ENCODE measurements at places on chromosomes 7 and 10.

DNA sequence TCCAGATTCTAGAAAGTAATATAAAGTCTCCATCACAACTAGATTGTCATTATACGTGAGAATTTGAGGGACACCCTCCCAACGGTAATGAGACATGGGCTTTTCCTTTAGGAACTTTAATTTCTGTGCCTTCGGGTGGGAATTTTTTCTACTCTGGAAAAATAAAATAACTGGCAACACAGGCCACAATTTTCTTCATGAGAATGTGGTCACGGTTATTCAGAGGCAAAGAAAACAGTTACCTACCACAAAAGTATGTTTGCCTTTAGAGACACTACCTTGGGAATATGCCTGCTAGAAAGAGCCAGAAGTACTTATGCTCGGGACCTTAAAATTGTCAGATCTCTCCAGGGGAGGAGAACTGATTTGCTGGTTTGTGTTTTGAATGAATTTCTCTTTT, 99.4 kb downstream of the ITGA8 start:
- no peak for DNase-seq

GRCh38 chr7:118870187-118870586, 645.7 kb downstream of the ANKRD7 start:
- no peak for DNase-seq

- DNase-seq = no peak
Observed at GRCh38 chr10:32461203-32461602, 15.3 kb downstream of the CCDC7 start.

- no peak for DNase-seq
Observed at GRCh38 chr7:98852826-98853225, 17.0 kb downstream of the TMEM130 start.

DNA sequence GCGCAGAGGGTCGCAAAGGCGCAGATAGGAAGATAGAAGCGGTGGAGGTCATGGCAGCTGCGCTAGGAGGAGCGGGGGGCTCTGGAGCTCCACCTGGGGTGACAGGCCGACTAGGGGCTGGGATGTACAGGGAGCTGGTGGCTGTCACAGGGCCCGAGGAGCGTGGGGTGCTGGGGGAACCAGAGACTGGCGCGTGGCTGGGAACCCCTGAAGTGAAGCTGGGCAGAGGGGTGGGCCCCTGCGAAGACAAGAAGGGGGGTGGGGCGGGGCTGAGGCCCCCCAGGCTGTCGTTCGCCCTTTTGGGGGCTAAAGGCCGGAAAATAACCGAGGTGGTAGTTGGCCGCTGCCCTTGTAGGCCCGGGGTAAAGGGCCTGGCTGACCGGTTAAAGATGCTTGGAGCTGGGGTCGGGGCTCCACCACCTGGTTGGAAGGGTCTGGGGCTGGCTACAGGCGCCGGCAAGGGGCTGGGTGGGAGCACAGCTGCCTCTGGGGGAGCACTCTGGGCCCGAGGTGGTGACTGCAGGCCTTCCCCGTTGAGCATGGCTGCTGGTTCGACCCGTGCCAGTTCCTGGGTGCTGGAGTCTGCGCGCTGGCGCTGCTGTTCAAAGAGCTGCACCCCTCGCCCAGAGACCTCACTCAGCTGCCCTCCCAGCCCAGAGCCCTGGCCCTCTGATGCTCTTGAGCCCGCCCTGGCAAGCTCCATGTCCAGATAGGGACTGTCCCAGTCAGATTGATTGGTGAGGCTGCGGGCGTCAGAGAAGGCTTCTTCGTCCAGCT, 6.8 kb upstream of the MYOZ1 start:
- DNase-seq = no peak

- peak; percentile 46 for DNase-seq
Observed at GRCh38 chr10:14325325-14325955, 5.3 kb downstream of the FRMD4A start.

DNA sequence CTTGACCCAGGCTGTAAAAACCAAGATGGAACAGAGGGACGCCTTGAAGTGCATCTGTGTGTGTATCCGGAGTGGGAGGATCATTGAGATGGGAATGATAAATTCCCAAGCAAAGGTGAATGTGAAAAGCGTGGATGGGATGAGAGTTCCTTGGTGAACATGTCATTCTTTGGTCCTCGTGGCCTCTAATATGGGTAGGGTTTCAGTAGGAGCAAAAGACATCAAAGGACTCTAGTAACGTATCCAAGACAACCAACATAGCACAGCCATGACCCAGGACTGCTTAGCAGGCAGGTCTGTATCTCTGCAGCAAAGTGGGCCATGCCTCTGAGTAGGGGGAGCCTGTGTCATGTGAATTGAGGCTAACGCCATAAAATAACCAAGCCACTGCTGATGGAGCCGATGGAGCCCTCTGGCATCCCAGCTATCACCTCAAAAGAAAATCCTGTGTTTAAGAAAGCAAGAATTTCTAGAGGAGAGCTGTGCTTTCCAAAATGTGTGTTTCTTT, 98.6 kb downstream of the CCDC3 start:
- DNase-seq = no peak

- no peak for DNase-seq
Observed at GRCh38 chr7:102415685-102416225, 17.6 kb upstream of the ORAI2 start.

DNA sequence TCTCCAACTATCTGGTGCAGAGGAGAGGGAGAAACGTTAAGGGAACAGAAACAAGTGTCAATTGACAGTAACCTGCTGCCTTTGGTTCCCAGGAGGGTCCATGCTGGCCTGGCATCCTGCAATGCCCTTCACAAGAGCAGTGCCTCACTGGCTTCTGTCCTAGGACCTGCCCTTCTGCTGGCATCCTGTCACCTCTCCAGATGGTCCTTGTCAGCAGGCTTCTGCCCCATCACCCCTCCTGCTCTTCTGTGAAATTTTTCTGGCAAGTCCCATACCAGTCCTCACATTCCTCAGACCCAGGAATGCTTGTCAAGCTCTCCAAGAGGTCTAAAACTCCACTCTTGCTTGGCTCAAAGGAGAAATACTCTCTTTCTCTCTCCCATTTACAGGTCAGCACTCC, 34.2 kb downstream of the C10orf67 start:
- DNase-seq = no peak

DNA sequence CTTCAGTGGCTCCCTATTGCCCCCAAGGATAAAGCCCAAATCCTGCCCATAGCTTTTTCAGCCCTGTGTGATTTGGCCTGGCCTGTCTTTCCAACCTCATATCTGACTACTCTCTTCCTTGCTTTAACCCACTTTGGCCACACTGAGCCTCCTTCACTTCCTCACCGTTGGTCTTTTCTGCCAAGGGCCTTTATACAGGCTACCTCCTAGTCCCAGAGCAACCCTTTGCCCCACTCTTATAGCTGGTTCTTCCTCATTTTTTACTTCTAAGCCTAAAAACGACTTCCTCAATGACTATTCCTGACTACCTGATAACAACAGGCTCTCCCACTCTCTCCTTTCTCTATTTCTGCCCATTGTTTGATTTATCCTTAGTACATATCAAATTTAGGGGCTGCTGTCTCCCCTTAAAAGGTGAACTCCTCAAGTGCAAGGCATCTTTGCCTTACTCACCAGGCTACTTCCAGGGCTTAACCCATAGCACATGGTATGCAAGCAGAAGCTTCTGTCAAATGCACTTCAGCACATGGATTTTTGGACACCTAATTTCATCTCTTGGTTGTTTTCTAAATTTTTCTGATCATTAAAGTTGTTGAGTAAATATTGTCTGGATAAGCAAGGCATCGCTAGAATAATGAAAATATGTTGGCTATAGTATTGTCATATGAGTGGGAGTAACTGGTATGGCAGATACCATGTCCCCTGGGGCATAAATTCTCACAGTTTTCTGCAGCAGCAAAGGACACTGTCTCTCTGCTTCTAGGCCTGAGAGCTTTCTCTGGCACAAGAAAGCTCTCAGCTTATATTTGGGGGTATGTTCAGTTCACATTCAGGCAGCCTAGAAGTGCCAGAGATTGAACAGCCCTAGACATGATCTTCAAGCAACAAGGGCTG, 201.5 kb upstream of the GPR26 start:
- no peak for DNase-seq

DNA sequence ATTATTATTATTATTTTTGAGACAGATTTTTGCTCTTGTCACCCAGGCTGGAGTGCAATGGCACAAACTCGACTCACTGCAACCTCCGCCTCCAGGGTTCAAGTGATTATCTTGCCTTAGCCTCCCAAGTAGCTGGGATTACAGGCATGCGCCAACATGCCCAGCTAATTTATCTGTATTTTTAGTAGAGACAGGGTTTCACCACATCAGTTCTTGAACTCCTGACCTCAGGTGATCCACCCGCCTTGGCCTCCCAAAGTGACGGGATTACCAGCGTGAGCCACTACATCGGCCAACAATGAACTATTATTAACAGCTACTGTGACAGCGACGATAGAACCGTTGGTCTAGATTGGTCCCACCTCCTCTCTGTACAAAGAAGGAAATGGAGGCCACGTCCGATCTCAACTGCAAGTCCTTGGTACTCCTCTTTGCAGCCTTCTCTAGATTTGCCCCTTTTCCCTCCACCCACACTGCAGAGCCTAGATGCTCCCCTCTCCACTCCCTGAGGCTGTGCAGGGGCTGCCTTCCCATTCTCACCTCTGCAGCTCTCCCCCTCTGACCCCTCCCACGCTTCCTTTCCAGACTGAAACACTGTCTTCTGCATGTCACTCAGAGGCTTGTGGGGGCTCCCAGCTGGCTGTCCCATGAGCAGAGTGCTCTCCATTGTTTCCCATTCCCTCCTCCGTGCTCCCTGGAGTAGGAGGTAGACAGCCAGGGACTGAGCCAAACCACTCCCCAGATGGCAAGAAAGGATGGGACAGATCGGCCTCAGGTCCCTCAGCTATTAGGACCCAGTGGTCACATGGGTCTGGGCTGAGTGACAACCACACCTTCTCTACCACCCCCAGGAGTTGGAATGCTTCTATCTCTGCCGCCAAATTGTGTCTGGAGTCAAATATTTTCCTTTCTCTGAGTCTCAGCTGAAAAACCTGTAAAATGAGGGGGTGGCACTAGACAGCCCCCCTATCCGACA, 2.3 kb downstream of the LOXL4 start:
- no peak for DNase-seq

DNA sequence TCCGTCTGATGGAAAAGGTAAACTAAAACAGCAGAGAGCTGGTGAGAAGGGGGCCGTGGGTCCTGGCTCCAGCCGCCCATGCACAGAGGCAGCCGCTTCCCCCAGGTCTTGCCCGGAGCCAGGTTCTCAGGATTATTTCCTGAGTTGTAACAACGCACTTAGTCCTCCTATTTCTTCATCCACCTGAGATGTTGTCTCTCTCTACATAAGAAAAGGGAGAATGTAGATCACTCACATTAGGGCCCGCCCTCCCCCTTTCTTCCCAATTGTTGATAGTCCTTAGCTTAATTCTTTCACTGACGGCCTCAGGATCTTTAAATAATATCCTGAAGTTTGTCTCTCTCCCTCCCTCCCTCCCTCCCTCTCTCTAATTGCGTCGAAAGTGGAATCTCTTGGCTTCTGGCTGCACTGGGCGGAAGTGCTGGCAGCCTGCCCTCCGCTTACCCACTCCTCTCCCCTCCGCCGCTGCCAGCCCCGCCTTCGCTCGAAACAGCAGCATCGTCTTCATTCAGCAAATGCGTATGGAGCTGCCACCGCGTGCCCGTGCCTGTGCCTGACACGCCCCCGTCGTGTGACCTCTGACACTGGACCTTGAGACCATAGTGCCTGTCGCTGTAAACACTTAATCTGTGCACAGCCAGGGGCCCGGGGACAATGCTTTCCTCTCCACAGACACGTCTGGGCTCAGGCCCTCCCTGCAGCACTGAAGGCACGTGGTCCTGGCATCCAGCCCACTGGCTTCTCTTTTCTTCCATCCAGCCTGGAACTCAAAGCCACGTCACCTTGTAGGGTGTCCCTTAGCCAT, 174.5 kb upstream of the PPP2R2D start:
- peak; percentile 54 for DNase-seq

- peak; percentile 9 for DNase-seq
Observed at GRCh38 chr10:96292971-96293920, 11.0 kb upstream of the DNTT start.

DNA sequence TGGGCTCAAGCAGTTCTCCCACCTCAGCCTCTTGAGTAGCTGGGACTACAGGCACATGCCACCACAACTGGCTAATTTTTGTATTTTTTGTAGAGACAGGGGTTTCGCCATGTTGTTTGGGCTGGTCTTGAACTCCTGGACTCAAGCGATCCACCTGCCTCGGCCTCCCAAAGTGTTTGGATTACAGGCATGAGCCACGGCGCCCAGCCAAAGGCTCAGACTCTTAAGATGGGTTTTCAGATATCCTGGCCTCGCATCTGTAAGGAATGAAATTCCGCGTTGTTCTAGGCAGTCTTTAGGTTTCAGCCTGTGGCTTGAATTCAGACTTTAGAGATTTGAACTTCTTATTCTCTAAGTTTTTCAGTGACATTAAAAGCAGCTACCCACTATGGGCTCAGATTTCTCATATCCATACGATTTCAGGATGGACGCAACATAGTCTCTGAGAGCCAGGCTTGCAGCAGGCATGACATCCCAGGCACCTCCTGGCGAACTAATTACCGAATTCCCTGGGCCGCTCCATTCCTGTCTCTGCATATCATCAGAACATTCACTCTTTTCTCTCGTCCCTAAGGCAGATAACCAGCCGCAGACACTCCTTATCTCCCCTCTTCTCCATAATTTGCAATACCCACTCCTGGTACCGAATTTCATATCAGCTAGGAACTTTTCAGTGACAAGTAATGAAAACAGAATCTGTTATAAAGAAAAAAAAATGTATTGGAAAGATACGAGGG, 29.7 kb downstream of the IL15RA start:
- no peak for DNase-seq

- DNase-seq = no peak
Observed at GRCh38 chr7:128108641-128109423, 77.6 kb upstream of the LRRC4 start.

GRCh38 chr10:36358736-36359135, 716.6 kb upstream of the FZD8 start:
- DNase-seq = no peak

DNA sequence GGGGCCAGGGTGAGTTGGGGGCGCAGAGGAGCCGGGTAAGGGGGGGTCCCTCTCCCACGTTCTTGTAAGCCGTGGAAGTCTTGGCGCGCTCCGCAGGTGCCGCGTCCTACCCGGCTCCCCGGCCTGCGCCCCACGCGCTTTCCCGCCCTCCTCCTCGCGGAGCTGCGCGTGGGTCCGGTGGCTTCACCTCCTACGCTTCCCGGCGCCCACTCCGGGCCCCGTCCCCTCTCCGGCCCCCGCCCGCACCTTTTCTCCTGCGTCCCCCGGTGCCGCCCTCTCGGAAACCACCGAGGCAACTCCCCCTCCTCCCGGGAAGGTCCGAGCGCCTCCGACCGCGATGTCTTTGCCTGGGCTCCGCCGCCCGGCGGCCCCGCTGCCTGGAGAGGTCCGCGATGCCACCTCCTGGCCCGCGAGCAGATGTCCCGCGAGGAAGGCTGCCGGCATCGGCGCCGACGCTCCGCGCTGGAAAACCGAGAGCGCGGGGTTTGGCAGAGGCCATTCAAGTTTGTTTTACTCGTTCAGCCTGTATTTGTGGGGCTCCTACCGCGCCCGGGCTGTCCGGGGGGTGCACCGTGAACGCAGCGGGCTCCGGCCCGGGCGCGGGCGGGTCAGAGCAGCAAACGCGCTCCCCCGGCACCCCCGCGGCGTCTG, 2.4 kb upstream of the NKX6-2 start:
- DNase-seq = no peak

GRCh38 chr10:126902157-126902556, 3.1 kb upstream of the DOCK1 start:
- DNase-seq = no peak

GRCh38 chr7:158264881-158265742, 322.5 kb downstream of the PTPRN2 start:
- DNase-seq = no peak
